ENCODE measurements at places on chromosomes 5 and 9.
A peak's percentile ranks its signal among the peaks of the same experiment; 100 is the strongest.

DNA sequence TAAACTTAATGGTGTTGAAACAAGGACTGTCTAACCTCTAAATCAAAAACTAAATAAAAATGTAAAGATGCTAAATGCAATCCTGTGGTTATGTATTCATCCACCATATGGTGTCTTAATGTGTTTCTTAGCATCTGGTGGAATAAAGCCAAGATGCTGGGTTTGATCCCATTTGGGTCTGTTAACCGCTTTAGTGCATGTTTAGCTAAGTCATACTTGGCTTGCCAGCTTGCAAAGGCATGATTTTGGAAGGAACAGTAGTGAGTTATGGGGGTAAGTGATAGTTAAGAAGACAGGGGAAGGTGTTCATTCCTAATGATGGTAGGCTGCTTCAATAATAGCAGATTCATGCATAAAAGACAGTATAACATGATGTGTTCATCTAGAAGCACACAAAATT, 139.0 kb upstream of the SLC27A6 start:
- DNase-seq: no peak

DNA sequence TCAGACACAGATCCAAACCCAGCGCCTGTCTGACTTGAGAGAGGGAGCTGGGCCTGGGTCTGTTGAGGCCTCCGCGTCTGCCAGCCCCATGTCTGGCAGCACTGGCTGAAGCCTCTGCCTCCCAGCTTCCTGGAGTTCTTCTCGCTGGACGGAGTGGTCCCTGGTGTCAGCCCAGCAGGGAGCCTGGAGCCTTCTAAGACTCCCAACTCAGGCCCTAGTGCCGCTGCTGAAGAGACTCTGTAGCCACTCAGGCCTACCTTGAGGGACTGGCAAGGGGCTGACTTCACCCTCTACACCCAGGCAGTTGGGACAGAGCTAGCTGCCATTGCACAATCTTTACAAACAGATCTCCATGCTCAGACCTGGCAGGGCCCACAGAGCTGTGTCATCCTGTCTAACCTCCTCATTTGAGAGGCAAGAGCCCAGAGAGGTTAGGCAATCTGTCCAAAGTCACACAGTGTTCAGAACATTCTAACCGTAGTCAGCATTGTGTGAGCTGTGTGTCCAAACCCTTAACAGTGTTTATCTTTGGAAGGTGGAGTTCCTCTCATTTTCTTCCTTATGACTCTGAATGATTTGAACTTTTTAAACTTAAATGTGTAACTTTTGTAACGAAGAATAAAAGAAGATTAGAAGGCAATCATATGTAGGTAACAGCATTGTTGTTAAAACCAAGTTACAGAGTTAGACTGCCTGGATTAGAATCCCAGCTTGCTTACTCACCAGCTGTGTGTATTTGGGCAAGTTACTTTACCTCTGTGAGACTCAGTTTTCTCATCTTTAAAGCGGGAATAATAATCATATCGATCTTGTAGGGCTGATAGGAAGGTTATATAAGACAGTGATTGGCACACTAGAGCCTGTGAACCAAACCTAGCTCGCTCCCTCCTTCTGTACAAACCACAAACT, 4.6 kb upstream of the DUSP1 start:
- DNase-seq: no peak

DNA sequence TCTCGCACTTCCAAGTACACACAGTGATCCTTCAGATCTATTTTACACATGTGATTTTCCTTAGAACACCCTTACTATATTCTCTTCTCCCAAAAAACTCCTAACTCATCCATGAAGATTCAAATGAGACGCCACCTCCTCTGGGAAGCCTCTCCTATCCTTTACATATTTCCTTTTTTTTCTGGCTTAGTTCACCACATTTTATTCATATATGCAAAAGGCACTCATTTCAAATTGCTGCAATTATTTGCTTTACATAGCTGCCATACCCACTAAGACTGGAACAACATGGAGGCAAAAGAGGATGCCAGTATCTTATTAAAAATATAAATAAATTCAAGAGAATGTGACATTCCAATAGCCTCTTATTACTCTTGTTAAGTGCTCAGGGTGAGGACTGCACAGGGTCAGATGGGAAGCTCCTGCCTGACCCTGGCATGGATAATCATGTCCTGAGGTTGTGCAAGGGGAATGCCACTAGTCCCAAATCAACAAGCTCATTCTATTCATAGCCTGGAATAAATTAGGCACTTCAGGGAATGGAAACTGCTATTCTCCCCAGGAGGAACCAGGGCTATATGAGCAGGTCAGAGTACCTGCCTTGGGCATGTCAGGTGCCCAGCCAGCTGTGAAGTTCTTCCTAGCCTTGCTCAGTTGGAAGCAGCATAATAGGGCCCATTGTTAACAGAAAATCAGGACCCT, 262.9 kb downstream of the FBXL17 start:
- DNase-seq: no peak

DNA sequence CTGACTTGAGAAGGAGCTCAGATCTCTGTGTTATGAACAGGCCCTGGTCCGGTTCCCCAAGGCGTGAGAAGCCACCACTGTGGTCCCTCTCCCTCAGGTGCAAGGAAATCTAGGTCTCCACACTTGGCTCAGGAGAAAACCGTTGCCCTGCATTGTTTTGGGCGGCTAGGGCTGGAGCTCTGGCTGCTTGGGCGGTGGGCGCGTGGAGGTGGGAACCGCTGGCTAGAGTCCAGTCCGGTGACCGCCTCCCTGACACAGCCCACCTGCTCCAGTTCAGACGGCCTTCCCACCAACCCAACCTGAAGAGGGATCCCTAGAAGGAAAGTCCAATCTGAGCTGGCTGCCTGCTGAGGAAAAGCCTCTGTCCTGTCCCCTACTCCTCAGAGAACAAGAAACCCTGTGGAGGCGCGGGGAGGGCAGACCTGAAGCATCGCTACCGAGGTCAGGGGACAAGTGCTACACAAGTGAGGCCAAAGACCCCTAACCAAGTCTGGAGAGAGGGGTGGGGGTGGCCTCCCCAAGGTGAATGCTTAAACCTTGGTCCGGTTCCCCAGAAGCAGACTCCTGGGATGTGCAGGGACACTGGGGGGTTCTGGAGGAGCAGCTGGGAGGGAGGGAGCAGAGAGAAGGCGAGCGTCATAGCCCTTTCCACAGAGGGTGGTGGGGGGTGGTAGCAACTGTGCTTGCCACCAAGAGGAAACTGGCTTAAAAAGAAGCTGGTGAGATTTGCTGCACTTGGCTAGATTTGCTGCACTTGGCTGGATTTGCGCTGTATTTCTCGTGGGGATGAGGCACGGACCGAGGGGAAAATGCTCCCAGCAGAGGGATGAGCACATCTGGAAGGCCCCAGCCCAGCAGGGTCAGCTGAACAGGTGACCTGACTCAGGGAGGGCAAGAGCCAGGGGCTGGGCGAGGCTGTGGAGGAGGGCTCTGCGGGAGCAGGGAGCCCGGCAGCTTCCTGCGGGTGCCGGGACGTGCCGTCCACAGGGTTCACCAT, 65.2 kb downstream of the RAPGEF1 start:
- no peak for DNase-seq

DNA sequence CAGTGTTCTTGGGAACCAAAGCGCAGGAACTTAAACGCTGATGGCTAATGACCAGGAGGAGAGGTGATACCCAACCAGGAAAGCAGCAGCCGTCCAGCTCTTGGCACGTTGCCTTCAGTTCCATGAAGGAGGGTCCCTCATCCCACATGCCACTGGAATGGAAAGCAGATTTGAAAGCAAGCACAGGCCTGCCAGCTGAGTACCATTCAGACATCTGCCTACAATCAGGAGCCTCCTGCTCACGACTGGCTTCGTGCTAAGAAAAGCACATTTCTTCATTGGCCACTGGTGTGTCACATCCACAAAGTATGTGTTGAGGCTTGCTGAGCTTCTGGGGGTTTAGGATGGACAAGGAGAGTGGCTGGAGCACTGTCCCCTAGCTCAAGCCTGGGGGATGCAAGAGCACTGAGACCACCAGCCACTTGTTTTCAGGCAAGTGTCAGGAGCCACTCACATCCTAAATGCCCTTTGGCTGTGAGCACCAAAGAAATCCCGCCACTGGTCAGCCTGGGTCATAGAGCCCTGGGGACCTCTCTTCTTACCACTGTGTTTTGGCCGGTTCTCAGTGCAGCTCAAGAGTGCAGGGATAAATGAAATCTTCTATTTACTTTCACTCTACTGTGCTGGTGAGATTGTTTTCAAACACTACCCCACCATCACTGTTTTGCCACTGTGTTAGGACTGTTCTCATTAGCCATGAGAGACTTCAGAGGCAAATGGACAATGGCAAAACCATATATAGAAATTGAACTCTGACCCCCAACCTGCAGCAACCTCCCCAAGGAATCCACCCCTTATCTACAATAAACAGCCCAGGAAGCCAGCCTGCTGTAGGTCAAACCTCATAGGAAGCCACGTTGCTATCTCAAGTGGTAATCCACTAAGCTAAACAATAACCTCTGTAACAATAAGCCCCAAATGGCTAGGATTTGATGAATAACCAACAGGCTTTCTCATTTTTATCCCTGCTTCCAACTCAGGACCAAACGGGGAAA, 58.3 kb downstream of the MTX3 start:
- no peak for DNase-seq

DNA sequence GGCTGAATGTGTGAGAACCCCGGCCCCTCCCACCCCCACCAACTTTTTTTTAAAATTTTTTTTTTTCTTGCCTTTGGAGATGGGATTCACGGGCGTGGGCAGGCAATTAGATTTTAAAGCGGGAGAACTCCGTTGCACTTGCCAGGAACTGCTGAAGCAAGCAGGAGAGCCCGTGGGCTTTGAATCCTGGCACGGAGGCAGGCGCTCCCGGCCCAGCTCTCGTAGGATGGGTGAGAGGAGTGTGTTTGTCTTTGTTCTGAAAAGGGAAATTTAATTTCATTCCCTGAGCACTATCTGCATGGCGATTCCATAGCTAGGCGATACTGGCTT, 54.3 kb upstream of the BOD1 start:
- DNase-seq: no peak

- DNase-seq: no peak
Observed at GRCh38 chr5:94388773-94389514, 229.5 kb downstream of the KIAA0825 start.

GRCh38 chr5:142056816-142057696, 44.2 kb upstream of the GNPDA1 start:
- no peak for DNase-seq

DNA sequence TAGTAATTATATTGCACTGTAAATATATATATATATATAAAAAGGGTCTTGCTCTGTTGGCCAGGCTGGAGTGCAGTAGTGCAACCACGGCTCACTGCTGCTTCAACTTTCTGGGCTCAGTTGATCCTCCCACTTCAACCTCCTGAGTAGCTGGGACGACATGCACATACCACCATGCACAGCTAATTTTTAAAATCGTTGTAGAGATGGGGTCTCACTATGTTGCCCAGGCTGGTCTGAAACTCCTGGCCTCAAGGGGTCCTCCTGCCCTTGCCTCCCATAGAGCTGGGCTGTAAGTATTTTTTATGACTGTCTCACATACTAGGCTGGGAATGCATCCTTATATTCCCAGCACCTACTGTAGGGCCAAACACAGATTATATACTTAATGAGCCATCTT, 11.9 kb downstream of the PSMD5 start:
- no peak for DNase-seq

DNA sequence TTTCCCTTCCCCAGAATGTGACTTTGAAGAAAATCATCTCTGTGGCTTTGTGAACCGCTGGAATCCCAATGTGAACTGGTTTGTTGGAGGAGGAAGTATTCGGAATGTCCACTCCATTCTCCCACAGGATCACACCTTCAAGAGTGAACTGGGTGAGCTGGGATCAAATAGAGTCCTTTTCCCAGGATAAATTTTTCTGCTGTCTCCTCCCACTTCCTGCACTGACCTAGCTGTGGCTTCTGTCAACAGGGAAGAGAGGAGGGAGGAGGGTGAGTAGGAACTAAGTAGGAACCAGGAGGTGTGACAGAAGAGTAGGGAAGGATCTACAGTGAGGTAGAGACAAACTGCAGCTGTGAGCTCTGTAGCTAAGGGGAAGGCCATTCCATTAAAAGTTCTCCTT, 69.3 kb downstream of the MAMDC2 start:
- DNase-seq: no peak

GRCh38 chr5:143094087-143094521, 309.4 kb downstream of the NR3C1 start:
- no peak for DNase-seq

GRCh38 chr5:9401786-9402472, 143.9 kb downstream of the SEMA5A start:
- no peak for DNase-seq

GRCh38 chr9:113879318-113879717, 3.2 kb downstream of the ZNF618 start:
- DNase-seq: no peak

DNA sequence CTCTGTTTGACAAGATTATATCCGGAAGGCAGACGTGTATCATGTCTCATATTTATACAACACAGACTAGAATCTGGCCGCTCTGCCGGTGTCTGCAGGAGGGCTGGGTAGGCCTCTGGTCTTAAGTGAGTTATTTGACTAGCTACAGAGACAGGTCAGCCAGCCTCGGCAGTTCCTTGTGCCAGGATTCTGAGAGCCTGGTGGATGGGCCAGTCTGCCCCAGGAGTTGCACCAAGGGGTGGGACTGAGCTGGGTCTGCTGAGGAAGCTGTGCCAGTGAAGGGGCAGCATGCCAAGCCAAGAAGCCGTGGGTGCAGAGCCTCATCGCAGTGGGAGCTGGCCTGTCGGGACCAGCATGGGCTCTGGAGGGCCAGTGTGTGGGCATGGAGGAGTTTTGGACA, 7.1 kb downstream of the SNX18 start:
- DNase-seq: no peak

DNA sequence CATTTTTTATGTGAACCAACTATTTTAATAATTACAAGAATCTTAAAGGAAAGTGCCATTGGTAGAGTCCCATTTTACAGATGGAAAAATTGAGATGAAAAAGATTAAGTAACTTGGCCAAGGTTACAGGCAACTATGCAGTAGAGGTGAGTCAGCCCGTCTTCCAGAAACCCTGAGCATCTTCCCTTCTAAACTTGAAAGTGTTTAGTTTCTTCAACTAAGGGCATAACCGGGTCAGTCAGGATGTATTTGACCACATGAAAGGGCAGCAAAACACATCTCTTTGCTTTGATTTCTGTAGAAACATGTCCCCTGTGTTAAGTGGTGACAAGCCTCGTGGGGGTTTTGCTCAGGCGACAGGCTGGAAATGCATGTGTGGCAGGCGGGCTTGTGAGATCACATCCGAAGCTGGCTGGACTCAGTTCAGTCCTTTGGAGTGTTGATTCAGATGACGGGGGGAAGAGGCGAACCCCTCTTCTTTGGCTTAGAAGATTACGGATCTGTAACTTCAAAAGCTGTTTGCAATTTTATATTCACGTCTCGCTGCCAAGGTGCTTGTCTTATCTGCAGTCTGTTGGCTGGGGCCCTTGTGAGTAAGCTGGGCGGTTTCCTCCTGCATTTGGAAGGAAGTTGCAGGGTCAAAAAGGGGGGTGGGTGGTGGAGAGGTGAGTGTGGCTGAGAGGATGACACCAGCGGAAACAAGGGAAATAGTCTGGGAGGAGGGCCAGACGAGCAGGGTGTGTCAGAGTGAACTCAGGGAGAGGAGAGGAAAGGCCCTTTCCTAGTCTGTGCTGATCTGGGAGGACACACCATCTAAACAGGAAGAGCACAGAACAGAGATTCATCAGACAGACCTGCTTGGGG, 78.9 kb upstream of the RPS23 start:
- DNase-seq: peak; percentile 47
